ENCODE measurements at places on chromosomes 3 and 15.

DNA sequence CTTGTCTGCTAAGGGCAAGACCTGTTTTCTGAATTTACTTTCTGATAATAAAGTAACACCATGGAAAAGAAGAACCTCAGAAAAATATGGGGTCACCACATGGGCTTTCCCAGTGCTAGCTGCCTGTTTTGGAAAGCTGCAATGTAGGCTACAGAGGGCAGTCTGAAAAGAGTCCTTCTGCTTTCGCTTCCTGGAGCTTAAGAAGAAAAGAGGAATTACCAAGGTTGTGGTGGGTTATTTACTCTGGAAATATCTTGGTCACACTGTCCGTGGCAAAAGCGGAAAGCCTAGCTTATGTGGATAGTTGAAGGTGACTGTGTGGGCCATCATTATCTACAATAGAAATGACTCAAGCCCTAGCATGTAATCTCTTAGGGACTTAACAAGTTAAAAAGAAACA, 31.7 kb upstream of the IP6K2 start:
- no peaks in the 10 kb centered on the region for H3K27me3 ChIP-seq
- no peak overlapping the region for H3K27ac ChIP-seq
- H3K4me3 ChIP-seq, result no peak overlapping the region
- H3K4me1 ChIP-seq, result no peaks in the 10 kb centered on the region

DNA sequence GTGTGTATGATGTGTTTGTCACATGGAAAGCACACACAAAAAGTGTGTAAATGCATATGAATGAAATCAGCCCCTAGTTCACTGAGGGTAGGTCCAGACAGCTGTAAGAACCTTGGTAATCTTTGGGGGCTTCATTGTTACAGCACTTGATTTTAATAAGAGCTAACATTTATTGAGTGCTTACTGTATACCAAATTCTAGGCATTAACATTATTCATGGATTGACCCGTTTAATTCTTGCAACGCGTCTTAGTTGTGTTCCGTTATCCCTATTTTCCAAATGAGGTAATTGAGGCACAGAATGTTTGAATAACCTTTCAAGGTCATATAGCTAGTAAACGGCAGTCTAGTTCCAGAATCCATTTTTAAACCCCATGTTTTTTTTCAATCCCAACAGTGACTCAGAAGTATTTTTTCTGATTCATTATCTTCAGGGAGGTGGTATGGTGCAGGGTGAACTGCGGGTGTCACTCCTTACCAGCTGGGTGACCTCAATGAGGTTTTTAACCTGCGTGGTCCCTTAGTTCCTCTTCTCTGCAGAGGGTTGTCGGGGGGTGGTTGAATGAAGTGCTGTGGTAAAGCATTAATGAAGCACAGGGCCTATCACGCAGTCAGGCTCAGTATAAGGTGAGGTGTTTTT, 14.2 kb downstream of the RAB8B start:
- no peaks in the 10 kb centered on the region for H3K27me3 ChIP-seq
- no peak overlapping the region for H3K27ac ChIP-seq
- H3K4me1 ChIP-seq, result peaks cover 19% of the 10 kb centered on the region
- H3K36me3 ChIP-seq, result peaks cover 9% of the 10 kb centered on the region
- peak; percentile 77 for DNase-seq

DNA sequence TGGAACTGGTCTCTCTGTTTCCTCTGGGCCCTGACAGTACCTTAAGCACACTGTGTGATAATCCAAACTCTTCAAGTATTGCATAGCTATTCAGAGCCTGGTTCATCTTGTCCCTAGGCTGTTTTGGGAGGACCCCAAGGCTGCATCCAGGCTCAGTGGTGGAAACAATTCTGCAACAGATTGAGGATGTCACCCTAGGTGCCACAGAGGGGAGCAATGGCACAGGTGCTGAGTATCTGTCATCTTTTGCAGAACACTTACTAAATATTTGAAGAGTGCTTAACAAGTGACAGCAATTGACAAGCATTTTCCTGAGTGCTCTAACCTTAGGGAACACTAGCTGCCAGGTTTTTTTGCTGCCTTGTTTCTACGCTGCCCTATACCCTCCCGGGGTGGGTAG, 27.8 kb downstream of the STARD5 start:
- no peaks in the 10 kb centered on the region for H3K27me3 ChIP-seq
- H3K27ac ChIP-seq, result peak overlapping the region; percentile 98
- peaks cover 54% of the 10 kb centered on the region for H3K4me1 ChIP-seq
- H3K4me3 ChIP-seq, result peak overlapping the region; percentile 79
- DNase-seq, result no peak

GRCh38 chr3:180362081-180362480, 239.9 kb upstream of the TTC14 start:
- H3K4me3 ChIP-seq, result no peak overlapping the region
- H3K4me1 ChIP-seq, result no peaks in the 10 kb centered on the region
- DNase-seq, result no peak
- H3K36me3 ChIP-seq, result no peaks in the 10 kb centered on the region
- H3K27me3 ChIP-seq, result no peaks in the 10 kb centered on the region

- peak; percentile 81 for DNase-seq
- no peaks in the 10 kb centered on the region for H3K36me3 ChIP-seq
- peaks cover 12% of the 10 kb centered on the region for H3K27me3 ChIP-seq
- peaks cover 16% of the 10 kb centered on the region for H3K4me1 ChIP-seq
- peak within 1 kb of the TSS; percentile 30 for H3K27ac ChIP-seq
Observed at GRCh38 chr15:78565097-78565950, at the start of gene CHRNA5. CHRNA5 (plus strand) TSS chr15:78565520; CDS start chr15:78565720, 200 bp downstream.

DNA sequence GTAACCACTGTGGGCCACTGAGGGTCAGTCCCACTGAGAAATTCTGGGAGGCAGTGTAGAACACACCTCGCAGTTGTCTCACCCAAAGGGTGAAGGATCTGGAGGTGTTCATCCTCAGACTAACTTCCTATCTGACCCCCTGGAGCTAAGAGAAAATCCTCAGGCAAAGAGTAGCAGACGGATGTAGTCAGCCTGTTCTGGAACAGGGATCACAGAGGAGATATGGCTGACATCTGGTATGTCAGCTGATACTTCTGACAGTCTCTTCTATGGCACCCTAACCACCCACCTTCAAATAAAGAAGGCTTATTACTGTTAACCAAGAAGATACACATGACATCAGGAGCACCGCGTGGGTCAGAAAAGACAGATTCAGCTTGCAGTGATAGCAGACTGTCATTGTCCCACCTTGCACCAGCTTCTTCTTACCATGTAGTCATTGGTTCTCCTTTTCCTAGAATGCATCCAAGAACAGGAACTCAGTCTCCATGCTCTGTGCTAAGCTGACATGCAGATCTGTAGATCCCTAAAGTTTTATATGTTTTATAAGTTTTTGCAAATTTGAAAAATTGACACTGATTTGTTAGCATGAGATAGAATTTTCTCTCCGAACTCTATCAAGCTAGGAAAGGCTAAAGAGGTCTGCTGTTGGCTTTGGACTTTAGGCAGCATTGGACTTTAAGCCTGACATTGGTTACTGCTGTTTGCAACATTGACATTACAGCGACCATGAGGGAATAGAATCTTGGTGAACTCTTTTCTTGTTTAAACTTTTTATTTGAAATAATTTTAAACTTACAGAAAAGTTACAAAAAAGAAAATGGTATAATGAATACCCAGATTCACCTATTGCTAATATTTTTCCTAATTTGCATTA, 60.4 kb downstream of the KBTBD12 start:
- H3K4me3 ChIP-seq, result no peak overlapping the region
- no peaks in the 10 kb centered on the region for H3K4me1 ChIP-seq
- no peak for DNase-seq
- no peaks in the 10 kb centered on the region for H3K36me3 ChIP-seq

DNA sequence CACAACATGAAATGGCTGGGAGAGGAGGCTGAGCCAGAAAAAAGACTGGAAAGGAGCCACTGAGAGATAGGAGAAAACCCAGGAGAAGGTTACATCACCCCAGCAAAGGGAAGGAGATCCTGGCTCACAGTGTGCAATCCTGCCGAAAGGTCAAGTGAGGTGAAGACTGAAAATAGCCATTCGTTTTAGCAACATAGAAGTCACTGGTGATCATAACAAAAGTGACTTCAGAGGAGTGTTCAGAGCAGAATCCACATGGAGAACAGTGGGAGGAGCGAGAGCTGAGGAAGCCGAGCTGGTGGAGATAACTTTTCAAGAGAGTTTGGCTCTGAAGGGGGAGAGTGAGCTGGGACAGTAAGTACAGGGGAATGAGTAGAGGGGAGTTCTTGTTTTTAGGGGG, 5.4 kb upstream of the HEG1 start:
- H3K4me3 ChIP-seq, result no peak overlapping the region
- H3K27me3 ChIP-seq, result no peaks in the 10 kb centered on the region
- H3K36me3 ChIP-seq, result no peaks in the 10 kb centered on the region
- no peak overlapping the region for H3K27ac ChIP-seq
- no peak for DNase-seq
- peaks cover 5% of the 10 kb centered on the region for H3K4me1 ChIP-seq

GRCh38 chr3:18223571-18223970, 201.6 kb downstream of the SATB1 start:
- H3K4me1 ChIP-seq, result peaks cover 70% of the 10 kb centered on the region
- peak overlapping the region; percentile 67 for H3K27ac ChIP-seq
- peak; percentile 84 for DNase-seq
- peak overlapping the region; percentile 40 for H3K4me3 ChIP-seq
- H3K36me3 ChIP-seq, result no peaks in the 10 kb centered on the region

DNA sequence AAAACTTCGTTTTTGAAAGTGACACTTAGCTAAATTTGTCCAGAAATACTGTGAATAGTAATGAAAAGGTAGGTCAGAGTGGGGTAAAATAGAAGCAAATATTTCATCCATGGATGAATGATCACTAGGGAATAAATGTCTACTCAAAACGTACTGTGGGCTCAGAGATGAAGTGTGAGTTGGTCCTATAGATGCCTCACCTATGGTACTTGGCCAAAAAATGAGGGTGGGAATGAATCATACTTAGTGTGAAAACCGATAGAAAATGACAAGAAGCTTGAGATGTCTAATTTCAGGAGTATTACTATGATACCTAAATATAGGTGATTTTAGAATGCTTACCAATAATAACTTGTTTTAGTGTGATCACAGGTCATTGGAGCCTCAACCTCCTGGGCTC, 155.9 kb downstream of the GMNC start:
- H3K4me1 ChIP-seq, result no peaks in the 10 kb centered on the region
- no peak overlapping the region for H3K27ac ChIP-seq
- no peaks in the 10 kb centered on the region for H3K36me3 ChIP-seq
- DNase-seq, result no peak

- H3K4me1 ChIP-seq, result no peaks in the 10 kb centered on the region
- DNase-seq, result no peak
- no peak overlapping the region for H3K4me3 ChIP-seq
- no peaks in the 10 kb centered on the region for H3K36me3 ChIP-seq
- no peak overlapping the region for H3K27ac ChIP-seq
- H3K27me3 ChIP-seq, result peaks cover 6% of the 10 kb centered on the region
Observed at GRCh38 chr3:10774129-10774670, 41.8 kb upstream of the SLC6A11 start.

DNA sequence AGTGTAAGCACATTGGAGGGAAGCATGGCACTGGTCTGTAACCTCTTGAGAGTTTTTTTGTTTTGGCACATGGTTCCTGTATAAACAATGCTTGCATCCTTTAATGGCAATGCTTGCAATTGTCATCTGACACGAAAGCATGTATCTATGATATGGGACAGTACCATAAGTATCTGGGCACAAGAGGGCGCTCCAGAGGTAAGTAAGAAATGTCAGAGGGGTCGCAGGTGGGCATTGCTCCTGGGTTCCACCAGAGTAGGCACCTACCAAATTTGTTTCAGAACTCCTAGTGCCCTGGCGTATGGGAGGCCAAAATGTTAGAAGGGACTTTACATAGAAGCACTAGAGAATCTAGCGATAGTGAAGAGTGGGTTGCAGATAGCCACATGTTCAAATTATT, 58.7 kb upstream of the BCHE start:
- H3K4me3 ChIP-seq, result no peak overlapping the region
- H3K27me3 ChIP-seq, result no peaks in the 10 kb centered on the region
- no peak overlapping the region for H3K27ac ChIP-seq
- H3K4me1 ChIP-seq, result no peaks in the 10 kb centered on the region
- DNase-seq, result no peak
- H3K36me3 ChIP-seq, result no peaks in the 10 kb centered on the region

DNA sequence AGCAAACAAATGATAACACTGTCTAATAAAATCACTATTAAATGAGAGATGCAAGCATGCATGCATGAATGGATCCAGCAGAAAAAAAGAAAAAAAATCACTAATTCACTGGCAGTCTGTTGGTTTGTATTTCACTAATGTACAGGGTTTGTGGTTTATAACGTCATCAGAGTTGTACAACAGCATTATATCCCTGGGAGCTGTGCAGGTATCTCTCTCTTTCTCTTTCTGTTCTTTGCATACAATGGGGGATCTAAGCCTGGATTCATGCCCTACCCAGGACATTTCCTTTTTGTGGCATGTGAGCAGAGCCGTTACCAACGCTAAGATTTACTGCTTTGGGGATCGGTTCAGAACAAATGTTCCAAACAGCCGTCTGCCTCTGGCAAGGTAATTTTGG, 229.5 kb downstream of the SOX2 start:
- DNase-seq, result no peak
- H3K4me3 ChIP-seq, result no peak overlapping the region
- no peaks in the 10 kb centered on the region for H3K27me3 ChIP-seq
- H3K4me1 ChIP-seq, result no peaks in the 10 kb centered on the region

- H3K27me3 ChIP-seq, result no peaks in the 10 kb centered on the region
- no peak overlapping the region for H3K4me3 ChIP-seq
- no peak for DNase-seq
- no peaks in the 10 kb centered on the region for H3K36me3 ChIP-seq
- H3K27ac ChIP-seq, result no peak overlapping the region
Observed at GRCh38 chr15:87345961-87346360, 910.6 kb downstream of the NTRK3 start.

DNA sequence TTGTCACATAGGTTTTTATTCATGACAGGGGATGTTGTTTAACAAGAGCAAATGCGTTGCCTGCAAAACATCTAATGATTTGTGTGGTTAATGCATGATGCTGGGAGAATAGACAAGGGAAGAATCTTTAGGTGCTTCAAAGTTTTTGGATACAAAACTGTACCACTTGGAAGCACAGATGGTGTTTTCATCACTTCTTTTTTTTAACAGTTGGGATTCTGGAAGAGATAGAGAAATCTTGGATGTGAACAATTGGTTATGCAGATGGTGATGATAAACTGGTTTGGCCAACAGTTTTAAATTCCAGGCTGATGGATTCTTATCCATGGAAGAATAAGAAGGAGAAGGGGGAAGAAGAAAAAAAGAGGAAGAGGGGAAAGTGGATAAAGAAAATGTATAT, 379.4 kb downstream of the KCNH8 start:
- no peak overlapping the region for H3K27ac ChIP-seq
- no peak overlapping the region for H3K4me3 ChIP-seq
- H3K4me1 ChIP-seq, result peaks cover 15% of the 10 kb centered on the region
- H3K36me3 ChIP-seq, result no peaks in the 10 kb centered on the region
- no peaks in the 10 kb centered on the region for H3K27me3 ChIP-seq

- no peaks in the 10 kb centered on the region for H3K4me1 ChIP-seq
- DNase-seq, result no peak
- H3K4me3 ChIP-seq, result no peak overlapping the region
- no peaks in the 10 kb centered on the region for H3K36me3 ChIP-seq
Observed at GRCh38 chr3:120170223-120170622, 76.0 kb upstream of the GSK3B start.

GRCh38 chr15:62932436-62932835, 110.1 kb upstream of the TPM1 start:
- no peak overlapping the region for H3K4me3 ChIP-seq
- H3K36me3 ChIP-seq, result no peaks in the 10 kb centered on the region
- H3K27me3 ChIP-seq, result peaks cover 14% of the 10 kb centered on the region
- H3K27ac ChIP-seq, result no peak overlapping the region
- H3K4me1 ChIP-seq, result no peaks in the 10 kb centered on the region
- no peak for DNase-seq

All from B cell (primary cell).